ENCODE measurements at places on chromosomes 7 and 10.

DNA sequence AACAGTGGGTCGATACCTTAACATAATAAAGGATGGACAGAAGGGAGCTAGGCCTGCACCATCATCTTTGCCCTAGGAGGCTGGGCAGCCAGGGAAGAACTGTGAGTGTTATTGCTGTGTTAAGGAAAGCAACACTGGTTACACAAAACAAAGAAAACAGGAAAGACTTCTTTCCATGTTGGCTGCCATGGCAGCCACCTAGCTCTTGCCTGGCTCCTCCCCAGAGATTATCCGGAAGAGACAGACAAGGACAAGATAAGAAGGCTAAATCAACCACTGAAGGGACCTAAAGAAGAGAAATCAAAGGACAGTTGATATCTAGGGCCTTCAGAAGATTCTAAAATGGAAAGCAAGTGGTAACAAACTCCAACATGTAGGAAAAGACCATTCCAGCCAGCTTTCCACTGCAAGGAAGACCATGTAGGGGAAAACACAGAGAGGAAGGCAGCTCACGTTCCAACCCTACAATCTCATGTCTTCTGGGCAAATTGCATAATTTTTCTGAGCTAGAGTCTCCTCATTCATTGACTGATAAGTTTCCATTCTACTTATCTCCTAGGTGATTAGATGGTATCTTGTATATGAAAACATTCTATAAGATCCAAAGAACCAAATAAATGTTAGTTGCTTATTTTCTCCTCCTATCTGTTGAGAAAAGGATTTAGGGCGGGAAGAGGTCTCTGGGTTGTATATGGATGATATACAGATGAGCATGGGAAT lies 51.2 kb downstream of the SP8 start:
- DNase-seq, result no peak
- no peaks in the 10 kb centered on the region for H3K36me3 ChIP-seq
- no peaks in the 10 kb centered on the region for H3K27me3 ChIP-seq
- H3K27ac ChIP-seq, result no peak overlapping the region
- no peaks in the 10 kb centered on the region for H3K4me1 ChIP-seq

- peak overlapping the region; percentile 46 for H3K4me3 ChIP-seq
- peaks cover 11% of the 10 kb centered on the region for H3K36me3 ChIP-seq
- H3K27ac ChIP-seq, result no peak overlapping the region
- H3K4me1 ChIP-seq, result peaks cover 33% of the 10 kb centered on the region
- H3K27me3 ChIP-seq, result no peaks in the 10 kb centered on the region
Observed at GRCh38 chr7:106503626-106504025, 157.3 kb downstream of the CCDC71L start.

DNA sequence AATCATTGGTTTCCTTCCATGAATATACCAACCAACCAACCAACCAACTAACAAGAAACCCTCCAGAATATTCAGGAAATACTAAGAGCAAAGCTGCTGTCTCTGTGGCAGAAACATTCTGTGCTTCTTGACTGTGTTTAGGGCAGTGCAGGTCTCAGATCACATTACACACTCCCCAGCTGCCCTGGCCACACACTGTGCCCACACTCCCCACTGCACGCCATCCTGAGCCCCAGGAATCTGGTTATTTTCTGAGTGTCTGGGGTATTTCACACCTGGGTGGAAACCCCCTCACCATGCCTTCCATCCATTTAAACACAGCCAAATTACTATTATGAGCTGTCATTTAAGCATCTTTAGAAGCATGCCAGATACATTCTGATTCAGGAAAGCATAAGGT lies 183.7 kb upstream of the ANK3 start:
- DNase-seq, result peak; percentile 35
- H3K27ac ChIP-seq, result peak overlapping the region; percentile 90
- peaks cover 34% of the 10 kb centered on the region for H3K4me1 ChIP-seq
- peak overlapping the region; percentile 81 for H3K4me3 ChIP-seq
- peaks cover 18% of the 10 kb centered on the region for H3K27me3 ChIP-seq
- H3K36me3 ChIP-seq, result no peaks in the 10 kb centered on the region

DNA sequence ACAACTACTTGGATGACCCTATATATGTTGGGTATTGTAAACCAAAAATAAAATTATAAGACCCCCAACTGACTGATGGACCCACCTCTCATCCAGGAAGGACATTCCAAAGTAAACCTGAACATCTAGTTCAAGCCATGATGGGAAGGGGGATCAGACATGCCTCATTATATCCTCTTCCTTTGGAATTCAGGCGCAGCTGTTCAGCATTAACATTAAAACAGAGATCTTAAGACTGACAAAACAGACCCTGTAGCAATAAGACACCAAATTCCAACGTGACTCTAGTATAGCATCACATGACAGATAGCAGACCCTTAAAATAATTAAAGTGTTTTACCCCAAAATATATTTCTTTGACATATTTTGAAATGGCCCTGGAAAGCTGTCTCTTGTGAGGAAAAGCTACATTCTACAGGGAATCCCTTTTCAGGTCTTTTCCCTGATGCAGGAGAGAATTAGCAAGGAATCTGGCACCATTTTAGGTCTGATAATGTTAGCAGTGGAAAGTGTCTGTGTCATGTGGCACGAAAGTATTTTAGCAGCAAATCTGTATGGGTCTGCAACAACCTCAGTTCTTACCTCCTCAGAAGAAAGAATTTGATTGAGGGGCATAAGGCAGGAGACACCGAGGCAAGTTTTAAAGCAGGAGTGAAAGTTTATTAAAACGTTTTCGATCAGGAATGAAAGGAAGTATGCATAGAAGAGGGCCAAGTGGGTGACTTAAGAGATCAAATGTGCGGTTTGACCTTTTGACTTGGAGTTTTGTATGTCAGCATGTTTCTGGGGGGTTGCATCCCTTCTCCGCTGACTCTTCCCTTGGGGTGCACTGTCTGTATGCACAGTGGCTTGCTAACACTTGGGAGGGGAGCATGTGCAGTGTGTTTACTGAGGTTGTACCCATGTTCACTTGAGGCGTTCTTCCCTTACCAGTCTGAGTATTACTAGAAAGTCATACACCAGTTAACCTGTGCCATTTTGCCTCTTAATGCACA lies 236.6 kb upstream of the PPP1R3A start:
- H3K27ac ChIP-seq, result no peak overlapping the region
- H3K4me3 ChIP-seq, result no peak overlapping the region
- H3K4me1 ChIP-seq, result no peaks in the 10 kb centered on the region
- no peaks in the 10 kb centered on the region for H3K36me3 ChIP-seq

DNA sequence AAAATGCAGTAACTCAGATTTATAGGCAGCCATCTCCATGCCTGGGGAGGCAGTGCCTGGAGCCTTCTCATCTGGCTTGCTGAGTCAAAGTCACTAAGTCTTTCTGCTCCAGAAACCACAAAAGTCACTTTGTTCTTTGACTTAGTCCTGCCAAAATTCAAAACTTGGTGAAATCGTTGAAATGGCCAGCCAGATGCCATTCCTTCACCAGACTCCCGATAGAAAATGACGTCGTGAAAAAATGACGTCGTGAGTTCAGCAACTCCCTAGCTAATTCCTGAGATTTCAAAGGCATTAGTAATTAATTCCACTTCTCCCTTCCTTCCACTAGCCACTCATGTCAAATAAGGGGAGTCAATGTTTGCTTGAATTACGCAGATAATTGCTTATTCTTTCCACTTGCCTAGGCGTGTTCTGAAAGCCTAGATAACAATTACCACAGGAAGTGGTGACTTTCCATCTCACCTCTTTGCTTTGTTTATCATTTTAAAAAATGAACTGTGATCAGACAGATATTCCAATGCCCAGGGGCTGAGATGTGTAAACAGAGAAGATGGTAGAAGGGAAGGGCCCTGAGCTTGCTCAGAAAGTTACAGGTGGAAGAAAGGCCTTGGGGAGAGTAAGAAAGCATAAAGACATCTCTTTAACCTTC lies 48.5 kb upstream of the OSBPL3 start:
- peak overlapping the region; percentile 50 for H3K4me3 ChIP-seq
- no peaks in the 10 kb centered on the region for H3K27me3 ChIP-seq
- peak overlapping the region; percentile 94 for H3K27ac ChIP-seq
- peak; percentile 14 for DNase-seq
- H3K4me1 ChIP-seq, result peaks cover 41% of the 10 kb centered on the region

DNA sequence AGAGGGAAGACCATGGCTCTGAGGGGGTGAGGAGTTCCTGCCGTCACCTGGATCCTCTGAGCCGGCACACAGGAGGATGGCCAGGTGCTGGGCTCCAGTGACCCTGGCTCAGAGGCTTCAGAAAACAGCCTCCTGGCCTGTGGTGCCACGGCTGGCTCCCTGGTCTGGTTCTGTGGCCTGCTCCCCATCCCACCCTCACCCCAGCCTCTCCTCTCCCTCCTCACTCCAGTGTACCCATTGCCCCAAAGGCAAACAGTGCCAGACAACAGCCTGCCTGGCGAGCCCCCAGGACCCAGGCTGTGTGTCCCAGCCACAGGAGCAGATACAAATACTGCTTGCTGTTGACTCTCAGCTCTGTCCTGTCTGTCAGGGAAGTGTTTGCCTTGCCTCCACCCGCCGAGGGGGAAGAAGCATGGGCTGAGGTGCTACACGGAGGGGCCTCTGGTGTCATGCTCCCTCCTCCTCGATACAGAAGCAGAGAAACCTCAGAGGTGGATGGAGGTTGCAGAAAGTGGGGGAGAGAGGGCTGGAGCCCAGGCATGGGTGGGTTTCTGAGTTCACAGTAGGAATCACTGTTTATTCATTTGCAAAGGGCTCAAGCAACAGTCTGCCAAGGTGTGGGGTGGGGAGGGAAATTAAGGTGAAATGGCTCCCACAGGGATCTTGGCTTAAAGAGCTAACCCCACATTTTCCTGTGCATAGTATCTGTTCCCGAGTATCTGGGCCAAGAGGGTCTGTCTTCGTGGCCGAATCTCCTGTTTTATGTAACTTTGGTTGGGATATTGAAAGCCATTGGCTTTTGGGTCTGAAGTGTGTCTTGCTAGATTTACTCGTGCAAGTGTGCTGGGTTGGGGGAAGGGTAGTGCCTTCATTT lies 5.5 kb downstream of the ADRA2A start:
- H3K4me3 ChIP-seq, result no peak overlapping the region
- H3K4me1 ChIP-seq, result peaks cover 5% of the 10 kb centered on the region
- peaks cover 23% of the 10 kb centered on the region for H3K27me3 ChIP-seq
- H3K36me3 ChIP-seq, result peaks cover 2% of the 10 kb centered on the region

DNA sequence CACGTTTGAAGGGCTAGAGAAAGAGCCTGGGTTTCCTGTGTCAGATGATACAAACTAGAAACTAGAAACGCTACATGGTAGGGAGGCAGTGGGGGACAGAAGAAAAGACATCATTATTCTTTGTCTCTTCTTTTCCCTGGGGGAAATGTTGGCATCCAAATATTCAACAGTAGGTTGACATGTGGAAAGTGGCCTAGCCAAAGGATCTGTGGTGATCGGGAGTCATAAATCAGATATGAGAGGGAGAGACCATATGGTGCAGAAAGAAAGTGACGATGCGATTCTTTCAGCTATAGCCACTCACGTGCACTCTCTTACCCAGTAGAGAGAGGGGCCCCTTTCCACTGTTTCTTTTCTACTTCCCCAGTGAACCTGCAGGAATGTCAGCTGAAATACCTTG lies 964.7 kb downstream of the LRMDA start:
- DNase-seq, result no peak
- H3K27ac ChIP-seq, result no peak overlapping the region
- no peaks in the 10 kb centered on the region for H3K36me3 ChIP-seq
- no peaks in the 10 kb centered on the region for H3K27me3 ChIP-seq

DNA sequence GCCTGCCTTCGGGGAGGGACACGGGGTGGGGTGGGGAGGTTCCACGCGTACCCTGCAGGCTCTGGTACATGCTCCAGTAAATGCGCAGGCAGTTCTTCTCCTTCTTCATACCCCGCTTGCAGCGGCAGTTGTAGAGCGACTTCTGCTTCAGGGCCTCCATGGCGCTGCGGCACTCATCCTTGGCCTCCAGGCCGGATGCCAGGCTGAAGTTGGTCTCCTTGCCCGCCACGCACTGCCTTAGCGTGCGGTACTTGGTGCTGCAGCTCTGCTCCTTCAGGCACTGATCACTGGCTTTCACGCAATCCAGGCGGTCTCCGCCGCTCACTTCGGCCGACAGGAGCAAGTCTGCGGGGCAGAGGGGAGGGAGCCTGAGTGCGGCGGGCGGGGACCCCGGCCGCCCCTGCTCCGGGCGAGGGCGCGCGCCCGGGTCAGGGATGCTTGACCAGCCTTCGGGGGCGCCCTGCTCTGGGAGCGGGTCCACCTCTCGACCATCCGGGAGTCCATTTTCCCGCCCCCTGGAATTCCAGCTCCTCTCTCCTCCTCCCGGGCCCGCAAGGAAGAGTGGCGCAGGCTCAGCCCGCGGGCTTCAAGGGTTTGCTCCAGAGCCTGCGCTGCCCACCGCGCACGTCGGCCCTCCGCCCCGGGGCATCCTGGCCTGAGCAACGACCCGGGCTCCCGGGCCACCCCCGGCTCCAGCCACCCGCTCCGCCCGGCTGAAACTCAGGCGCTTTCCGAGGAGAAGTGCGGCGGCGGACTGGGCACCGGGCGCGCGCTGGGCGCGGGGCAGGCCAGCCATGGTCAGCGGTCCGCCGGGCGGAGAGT lies 2.0 kb downstream of the GFRA1 start:
- peaks cover 56% of the 10 kb centered on the region for H3K27me3 ChIP-seq
- H3K36me3 ChIP-seq, result no peaks in the 10 kb centered on the region
- no peak overlapping the region for H3K4me3 ChIP-seq
- DNase-seq, result no peak

DNA sequence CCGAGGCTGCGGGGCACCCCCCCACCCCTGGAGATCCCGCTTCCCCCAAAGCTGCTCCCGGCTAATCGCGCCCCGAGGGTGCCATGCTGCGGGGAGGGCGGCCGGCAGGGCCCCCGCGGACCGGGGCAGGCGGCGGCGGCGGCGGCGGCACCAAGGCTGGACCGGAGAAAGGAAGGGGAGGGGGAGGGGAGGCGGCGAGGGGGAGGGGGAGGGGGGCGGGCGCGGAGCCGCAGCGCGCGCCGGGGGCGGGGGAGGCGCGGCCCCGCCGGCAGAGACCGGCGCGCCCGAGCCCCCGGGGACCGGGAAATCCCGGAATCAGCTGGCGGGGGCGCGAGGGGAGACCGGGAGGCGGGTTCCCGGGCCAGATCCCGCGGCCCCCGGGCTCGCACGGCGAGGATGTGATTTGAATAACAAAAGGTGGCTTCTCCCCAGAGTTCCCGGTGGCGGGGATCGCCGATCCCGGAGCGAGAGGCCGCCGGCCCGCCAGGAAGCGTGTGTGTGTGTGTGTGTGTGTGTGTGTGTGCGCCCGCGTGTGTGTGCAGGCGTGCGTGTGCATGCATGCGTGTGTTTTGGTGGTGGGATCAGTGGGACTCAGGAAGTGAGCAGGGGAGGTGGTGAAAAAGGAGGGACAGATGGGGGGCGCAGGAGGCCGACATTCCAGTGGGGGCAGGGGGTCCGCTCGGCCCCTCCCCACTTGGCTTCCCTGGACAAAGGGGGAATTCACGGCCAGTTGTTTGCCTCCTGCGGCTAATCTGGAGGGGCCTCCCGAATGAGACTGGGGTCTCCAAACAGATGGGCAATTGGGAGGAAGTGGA lies 99.5 kb downstream of the HIP1 start:
- peaks cover 3% of the 10 kb centered on the region for H3K27me3 ChIP-seq
- peak; percentile 46 for DNase-seq
- no peaks in the 10 kb centered on the region for H3K36me3 ChIP-seq
- H3K4me1 ChIP-seq, result peaks cover 7% of the 10 kb centered on the region
- H3K27ac ChIP-seq, result peak overlapping the region; percentile 68

GRCh38 chr10:76552091-76552873 lies 1085.3 kb downstream of the KCNMA1 start:
- no peak overlapping the region for H3K27ac ChIP-seq
- DNase-seq, result no peak
- H3K27me3 ChIP-seq, result peaks cover 2% of the 10 kb centered on the region
- H3K36me3 ChIP-seq, result no peaks in the 10 kb centered on the region
- H3K4me1 ChIP-seq, result no peaks in the 10 kb centered on the region

- no peak overlapping the region for H3K27ac ChIP-seq
- peaks cover 10% of the 10 kb centered on the region for H3K4me1 ChIP-seq
- H3K4me3 ChIP-seq, result no peak overlapping the region
- peaks cover 24% of the 10 kb centered on the region for H3K27me3 ChIP-seq
- no peaks in the 10 kb centered on the region for H3K36me3 ChIP-seq
Observed at GRCh38 chr7:151384776-151385625, 24.8 kb downstream of the WDR86 start.
